Testis (tissue), 5 donors: ENCODE measurements at places on chromosomes 2 and 18. TPM values are rescaled to one million over a fixed set of nuclear protein-coding genes. Genes with fewer than 3 reads are reported as not detected.

Gene ST8SIA3
- polyA plus RNA-seq = 2.5 TPM

Gene SERPINB5
- polyA plus RNA-seq = 15.6 TPM

Gene TCF4
- 50.8 TPM for polyA plus RNA-seq

Gene PLGLB2
- not detected for polyA plus RNA-seq

Gene CEP68
- 13.3 TPM for polyA plus RNA-seq

Gene NT5C1B
- polyA plus RNA-seq = 74.9 TPM

Gene B4GALT6
- 12.1 TPM for polyA plus RNA-seq

Gene CERS6
- polyA plus RNA-seq = 24.7 TPM

Gene CPLX4
- 0.26 TPM for polyA plus RNA-seq

Gene MOGAT1
- polyA plus RNA-seq = not detected

Gene ANKRD30B
- 10.5 TPM for polyA plus RNA-seq

Gene IFIH1
- 6.0 TPM for polyA plus RNA-seq

DNA sequence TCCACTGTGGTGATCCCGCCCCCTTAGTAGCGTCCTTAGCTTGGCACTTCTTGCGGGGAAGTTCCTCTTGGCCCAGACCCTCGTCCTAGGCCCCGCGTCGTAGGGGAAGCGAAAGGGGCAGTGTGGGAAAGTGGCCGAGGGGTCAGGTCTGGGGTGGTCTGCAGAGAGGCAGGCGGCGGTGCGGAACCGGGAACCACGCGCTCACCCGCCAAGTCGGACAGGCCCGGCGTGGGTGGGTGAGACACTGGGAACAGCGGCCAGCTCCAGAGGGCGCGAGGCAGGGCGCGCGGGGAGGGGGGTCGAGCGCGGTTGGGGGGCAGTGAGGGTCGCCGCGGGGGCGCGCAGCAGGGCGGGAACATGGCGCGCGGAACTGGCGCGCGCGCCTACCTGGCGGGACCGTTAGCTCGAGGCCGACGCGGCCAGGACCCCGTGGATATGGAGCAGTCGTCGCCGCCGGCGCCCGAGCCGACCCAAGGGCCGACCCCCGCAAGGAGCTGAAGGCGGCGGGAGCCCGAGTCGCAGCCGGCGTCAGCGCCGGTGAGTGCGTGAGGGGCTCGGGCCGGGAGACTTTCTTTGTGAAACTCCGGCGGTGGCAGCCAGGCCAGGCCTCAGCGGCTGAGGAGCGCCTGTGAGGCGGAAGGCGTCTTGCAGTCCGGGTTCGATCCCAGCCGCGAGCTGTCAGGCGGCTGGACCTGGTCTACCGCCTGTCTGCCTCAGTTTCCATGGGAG, 2896.7 kb upstream of the TEKT4 start:
- DNase-seq = no peak

GRCh38 chr2:61995515-61995914, 90.0 kb downstream of the COMMD1 start:
- DNase-seq = no peak

- DNase-seq = no peak
These were observed 82.3 kb upstream of the ASAP2 start for GRCh38 chr2:9124231-9124741.

DNA sequence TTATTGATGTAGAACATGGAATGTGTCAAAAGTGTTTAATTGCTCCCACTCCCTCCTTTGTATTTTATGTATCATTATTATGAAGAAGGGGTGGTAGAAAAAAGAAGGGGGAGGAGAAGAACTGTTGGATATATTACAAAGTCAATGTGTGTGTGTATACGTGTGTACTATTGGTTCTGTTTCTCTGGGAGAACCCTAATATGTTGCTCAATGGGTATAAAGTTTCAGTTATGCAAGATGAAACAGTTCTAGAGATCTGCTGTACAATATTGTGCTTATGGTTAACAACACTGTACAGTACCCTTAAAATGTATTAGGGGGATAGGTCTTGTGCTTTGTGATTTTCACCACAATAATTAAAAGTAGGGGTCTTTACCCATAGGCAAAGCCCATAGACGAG, 58.1 kb upstream of the ZC3H15 start:
- DNase-seq = no peak

DNA sequence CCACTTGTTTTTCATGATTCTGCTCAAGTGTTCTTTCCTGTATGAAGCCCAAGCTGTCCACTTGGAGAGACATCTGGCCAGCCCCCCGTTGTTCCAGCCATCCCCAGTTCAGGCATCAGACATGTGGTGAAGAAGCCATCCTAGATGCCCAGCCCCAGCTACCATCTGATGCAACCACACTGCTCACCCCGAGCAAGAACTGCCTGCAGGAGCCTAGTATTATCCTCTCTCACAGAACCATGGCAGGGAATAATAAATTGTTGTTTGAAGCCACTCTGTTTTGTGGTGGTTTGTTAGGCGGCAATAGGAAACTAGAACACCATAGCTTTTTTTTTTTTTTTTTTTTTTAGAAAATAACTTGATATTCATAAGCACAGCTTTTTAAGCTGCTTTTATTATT, 19.5 kb upstream of the DARS1 start:
- DNase-seq = no peak

DNA sequence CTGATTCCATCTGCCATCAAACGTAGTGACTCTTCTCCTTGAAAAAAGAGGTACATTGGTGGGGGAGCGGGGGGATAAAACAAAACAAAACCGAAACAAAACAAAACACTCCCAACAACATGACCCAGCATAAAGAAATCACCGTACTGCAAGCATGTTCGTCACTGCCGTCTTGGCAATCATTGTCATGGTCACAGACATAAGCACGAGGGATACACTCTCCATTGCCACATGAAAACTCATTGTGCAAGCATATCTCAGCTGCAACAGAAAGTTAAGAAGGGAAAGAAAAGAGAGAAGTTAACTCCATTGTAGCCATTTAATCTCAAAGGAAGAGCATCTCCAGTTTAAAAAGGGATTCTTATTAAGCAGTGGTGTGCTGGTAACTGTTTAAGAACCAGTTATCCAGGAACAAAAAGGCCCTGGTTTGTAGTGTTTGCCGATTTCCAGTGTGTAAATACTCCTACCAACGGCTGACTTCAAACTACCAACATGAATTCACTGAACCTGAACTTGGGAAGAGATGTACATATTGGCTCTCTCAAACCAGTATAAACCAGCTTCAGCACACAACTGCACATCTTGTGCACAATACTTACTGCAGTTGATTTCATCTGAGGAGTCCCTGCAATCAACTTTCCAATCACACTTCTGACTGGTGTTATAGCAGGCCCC, 68.2 kb downstream of the LRP2 start:
- no peak for DNase-seq

- DNase-seq = peak; percentile 65
These were observed 23.8 kb downstream of the ANKAR start for GRCh38 chr2:189698020-189698887.

DNA sequence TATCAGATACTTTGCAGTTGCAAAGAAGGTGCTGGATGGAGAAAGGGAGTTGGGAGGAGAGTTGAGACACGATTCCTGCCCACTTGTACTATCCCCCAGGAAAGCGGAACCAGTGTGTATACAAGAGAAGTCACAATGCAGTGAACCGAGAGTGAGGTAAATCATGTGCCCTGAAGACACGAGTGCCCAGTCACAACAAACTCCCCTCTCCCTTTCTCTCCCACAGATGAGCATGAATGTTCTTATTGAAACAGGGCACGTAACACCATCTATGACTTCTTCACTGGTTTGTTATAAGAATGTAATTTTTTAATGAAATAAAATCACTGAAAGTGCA, 155.7 kb downstream of the IRS1 start:
- DNase-seq = no peak

DNA sequence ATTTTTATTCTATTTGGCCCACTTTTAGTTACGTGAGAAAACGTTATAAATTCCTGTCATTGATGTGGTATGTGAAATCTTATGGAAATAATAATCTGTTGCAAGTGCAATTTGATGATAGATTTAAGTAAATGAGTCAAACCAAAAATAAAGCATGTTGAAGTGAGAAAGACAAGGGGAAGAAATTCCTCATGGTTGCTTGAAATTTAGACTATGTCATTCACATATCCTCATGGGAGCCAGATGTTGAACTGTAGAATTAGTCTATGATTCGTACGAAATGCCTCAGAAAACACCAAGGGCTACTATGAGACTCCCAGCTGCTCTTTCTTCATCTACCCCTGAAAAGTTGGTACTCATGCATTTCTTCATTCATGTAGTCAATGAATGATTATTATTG, 55.7 kb downstream of the KLHL14 start:
- no peak for DNase-seq

GRCh38 chr2:172995323-172996244, 80.1 kb upstream of the MAP3K20 start:
- DNase-seq = peak; percentile 63

GRCh38 chr2:239075918-239076758, 228.3 kb downstream of the TWIST2 start:
- no peak for DNase-seq

DNA sequence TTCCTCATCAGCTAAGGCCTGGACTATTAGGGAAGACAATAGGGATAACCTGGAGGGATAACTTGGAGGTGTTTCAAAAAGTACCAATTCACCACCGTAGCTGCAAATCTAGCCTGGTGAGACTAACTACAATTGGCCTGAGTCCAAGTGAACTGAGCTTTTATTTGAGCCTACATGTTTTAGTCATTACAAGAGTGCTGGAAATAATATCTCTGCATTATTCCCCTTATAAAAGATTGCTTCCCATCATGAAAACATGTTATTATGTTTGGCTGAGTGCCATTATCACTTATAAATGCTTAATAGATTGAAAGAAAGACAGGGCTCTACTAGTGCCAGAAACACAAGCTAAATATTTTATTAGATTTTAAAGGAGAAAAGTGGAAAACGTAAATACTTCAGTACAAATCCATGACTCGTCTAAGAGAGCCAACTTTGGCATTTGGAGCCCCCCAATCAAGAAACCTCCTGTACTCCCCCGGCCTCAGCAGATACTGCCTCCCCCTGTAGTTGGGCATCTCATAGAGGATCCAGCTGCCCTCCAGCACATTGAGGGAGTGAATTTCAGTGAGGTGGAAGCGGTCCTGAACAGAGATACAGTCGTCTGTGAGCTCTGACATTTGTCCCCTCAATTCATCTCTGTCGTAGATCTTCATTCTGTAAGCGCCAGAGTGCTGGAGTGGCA, 3.6 kb downstream of the CRYGB start:
- no peak for DNase-seq

DNA sequence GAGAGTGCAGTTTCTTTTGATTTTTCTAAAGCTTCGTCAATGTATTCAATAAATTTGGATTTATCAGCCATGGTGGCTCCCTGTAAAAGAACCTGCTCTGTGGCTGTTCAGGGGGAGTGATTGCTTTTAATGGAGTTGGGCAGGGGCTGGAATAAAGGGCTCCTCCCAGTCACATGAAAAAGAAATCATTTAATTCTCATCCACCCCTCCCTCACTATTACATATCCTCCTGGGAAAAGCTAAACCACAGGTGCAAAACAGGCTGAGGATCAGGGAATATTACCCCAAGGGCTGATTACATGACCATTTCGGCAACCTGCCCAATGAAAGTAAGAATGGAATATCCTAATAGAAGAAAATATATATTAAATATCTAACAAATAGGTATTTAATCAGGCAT, at the start of gene SULT6B1:
Gene SULT6B1, minus strand, starts transcription at position 101 of the 400 bp plus-strand sequence. Its CDS starts 30 bp downstream, at position 71.
- no peak for DNase-seq
